ENCODE measurements at places on chromosomes 1 and 21.

DNA sequence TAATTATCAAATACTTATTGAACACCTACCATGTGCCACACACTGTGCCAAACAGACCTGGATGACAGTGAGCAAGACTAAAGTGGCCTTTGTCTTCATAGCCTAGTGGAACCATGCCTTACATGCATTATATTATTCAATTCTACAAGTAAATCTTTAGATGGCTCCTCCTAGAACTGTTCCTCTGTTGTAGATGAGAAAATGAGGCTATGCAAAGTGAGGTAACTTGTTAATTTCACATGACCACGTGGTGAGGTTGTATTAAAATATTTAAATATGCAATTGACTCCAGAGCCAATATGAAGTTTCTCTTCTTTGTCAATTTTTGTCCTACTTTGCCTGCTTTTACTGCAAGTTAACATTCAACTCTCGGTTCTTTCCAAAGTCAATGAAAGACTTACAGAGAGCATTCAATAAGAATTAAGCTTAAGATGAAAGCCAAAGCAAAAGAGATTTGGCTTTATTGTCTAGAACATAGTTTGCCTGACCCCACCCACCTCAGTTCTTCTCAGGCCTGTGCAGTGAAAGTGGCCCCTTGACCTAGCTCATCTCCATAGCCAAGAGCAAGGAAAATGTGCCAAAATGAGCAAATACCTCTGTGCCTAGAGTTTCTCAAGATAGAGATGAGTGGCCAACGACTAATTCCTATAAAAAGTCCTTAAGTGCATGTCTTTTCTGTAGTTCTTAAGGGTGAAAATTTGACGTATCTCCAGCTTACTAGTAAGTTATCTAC is 263.2 kb upstream of the NFIA start:
- no peak for DNase-seq

- DNase-seq, result no peak
These were observed 12.5 kb downstream of the MDM4 start for GRCh38 chr1:204528677-204529076.

DNA sequence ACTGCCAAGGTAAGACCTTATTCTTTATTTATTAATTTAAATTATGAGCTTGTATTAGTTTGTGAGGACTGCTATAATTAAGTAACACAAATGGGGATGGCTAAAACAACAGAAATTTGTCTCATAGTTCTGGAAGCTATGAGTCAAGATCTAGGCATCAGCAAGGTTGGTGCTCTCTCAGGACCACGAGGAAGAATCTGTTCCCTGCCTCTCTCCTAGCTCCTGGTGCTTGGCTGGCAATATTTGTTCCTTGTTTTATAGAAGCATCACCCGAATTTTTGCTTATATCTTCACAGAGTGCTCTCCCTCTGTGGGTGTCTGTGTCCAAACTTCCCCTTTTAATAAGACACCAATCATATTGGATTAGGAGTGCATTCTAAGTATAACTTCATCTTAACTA is 41.4 kb upstream of the CCDC190 start:
- no peak for DNase-seq

- DNase-seq, result no peak
These were observed 31.5 kb downstream of the RGS8 start for GRCh38 chr1:182652933-182653332.

DNA sequence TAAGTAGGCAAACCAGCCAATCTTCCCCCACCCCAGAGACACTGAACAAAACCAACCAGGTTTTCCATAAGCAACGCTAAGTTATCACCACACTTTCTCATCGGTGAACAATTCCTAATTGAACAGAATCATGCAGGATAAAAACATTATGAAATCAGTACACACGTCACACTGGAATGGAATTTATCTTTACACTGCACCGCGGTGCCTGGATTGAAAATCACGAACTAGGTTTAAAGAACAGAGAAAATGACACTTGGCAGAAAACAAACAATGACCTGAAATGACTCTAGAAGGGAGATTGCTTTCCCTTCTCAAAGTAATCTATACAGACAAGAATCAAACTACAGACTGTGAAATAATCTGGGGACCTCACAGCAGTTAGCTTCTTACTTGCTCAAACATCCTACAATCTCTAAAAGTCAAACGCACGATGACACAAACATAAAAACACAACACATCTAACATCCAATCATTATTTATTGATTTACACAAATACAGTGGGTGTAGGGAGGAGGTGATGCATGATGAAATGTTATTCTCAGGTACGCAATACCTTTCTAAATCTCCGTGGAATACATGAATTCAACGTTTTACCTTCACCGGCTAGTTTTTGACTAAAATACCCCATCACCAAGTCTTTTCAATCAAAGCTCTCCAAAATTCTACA is 1.9 kb downstream of the EIF4G3 start:
- no peak for DNase-seq

DNA sequence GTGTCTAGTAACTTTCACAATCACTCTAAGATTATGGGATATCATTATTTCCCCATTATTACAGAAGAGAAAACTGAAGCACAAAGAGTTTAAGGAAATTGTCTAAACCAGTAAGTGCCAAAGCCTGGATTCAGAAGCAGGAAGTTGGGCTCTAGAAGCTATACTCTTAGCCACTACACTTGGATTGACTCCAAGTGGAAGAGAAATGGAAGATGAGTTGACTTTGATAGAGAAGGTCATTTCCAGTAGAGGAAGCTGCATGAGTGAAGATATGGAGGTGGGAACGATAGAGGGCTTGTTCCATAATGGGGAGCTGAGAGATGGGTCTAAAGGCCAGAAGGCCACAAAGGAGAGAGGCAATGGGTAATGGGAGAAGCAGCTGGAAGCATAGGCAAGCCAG is 11.7 kb upstream of the TDRD10 start:
- peak; percentile 51 for DNase-seq

DNA sequence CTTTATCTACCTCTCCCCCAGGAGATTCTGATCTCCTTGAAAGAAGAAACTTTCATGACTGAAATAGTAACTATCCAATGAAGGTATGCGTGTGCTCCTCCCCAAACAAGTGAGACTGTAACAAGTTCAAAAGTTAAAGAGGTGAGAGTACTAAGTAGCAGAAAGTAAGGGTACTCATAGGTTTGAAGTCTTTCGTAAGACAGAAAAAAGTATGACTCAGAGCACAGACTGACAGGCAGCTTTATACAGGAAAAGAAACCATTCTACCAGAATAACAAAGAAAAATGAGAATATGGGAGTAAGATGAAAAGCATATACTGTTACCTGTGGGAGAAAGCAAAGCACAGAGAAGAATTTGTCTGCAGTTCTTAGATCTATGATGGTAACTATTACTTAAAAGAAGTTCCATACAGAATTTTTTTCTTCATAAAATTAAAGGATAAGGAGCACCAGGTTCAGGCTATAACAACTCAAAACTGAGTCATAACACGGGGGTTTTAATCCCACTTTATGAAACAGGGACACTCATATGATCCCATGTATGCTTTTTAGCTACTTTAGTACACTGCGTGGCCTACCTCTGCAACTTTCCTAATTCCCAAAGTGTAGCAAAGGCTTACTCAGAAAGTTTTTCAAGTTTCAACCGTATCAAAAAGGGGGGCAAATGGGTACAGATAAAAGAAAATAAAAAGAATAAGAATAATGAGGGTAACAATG is 52.0 kb downstream of the FOXJ3 start:
- no peak for DNase-seq

GRCh38 chr1:115809847-115810246 is 31.1 kb downstream of the NHLH2 start:
- DNase-seq, result no peak

- DNase-seq, result no peak
These were observed 404.9 kb upstream of the CHRM3 start for GRCh38 chr1:238981317-238981933.

DNA sequence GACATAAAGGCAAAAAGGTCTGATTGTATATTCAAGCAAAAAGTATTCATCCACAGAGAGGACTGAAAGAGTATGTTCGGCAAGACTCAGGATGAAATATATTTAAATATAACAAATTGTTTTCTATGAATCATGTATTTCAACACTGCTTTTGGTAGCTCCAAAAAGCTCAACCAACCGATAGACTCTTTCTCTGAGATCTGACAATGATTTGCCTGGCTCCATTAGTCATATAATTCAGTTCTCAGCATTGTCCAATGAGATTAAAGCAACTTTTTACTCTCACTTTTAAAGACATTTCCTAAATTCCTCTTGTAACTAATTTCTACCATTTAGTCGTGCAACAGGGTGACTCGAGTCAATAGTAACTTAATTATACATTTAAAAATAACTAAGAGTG is 319.1 kb upstream of the GREM2 start:
- no peak for DNase-seq

DNA sequence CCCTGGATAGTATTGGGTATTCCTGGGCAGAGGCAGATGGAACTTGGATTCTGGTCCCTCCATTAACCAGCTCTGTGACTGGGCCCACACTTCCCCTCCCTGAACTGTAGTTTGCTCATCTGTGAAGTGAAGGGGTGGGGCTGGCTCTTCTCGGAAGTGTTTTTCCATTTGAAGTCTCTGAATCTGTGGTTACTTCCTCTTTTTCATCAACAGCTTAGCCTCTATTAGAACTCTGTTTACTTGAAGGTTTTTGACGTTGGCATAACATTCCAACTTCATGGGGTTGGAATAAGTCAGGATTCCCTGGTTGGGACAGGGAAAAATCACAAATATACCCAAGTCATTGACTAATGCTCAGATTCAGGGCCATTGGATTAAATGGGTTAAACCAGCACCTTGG is 3.6 kb downstream of the KIAA0040 start:
- peak; percentile 89 for DNase-seq

DNA sequence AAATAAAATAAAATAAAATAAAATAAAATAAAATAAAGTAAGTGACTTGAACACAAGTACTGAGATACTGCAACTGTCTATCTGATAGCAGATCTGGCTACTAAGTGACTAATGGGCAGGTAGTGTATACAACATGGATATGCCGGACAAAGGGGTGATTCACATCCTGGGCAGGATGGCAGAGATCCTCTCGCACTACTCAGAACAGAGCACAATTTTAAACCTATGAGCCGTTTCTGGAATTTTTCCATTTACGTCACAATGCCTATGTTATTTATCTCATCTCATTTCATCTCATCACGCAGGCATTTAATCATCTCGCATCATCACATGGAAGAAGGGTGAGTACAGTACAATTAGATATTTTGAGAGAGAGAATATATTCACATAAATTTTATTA is 233.3 kb upstream of the COA6 start:
- DNase-seq, result no peak

DNA sequence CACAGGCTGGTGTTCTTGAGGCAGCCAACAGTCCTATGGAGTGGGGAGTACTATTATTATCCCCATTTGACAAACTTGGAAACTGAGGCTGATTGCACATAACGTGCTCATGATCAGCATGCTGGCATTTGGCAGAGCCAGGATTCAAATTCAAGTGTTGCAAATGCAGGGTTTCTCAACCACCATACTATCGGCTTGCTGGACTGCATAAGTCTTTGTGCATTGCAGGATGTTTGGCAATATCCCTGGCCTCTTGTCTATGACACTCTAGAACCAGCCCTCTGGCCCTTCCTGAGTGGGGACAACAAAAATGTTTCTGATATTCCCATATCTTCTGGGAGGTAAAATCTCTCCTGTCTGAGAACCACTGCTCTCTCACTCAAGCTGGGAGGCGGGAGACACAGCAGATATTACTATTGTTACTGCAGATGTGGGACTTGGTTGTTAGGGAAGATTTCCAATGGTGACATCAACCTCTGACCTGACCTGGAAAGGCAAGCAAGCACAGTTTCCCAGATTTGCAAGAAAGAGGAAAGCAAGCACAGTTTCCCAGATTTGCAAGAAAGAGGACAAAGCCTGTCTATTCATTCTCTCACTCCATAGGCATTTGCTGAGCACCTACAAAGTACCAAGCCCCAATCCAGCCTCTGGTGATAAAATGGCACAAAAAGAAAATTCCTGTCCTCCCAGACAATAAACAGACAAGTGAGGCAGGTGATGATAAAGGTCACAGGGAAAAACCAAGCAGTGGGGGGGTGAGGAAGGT is 1.0 kb upstream of the AADACL3 start:
- DNase-seq, result no peak

DNA sequence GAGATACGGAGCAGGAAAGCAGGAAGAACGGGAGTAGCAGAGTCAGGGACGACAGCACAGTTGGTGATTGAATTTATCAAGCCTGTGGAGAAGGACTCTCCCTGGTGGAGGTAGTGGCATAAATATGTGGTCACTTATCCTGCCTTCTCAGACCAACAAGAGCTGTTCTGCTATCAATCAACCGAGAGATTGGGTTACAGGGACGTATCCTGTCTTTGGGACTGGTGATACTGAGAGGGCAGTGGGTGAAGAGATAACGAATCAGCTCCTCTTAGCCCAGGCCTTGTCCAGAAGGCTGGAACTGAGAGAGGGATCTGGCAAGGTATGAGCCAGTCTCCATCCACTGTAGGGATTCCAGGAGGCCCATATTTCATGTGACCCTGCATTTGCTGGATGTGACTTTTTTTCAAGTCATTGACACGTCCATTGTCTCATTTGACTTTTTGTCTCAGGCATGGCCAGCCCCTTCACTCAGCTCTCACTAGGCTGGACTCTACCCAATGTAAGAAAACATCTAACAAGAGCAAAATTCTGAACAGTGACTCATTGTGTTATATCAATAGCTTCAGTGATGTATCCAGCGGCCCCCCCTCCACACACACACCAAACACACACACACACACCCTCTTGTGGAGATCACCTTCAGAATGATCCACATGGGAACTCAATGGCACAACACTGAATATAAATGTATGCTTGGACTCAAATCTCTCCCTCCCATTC is 11.3 kb downstream of the C1orf116 start:
- peak; percentile 92 for DNase-seq

- DNase-seq, result no peak
These were observed 16.7 kb downstream of the INAVA start for GRCh38 chr1:200911361-200911760.

GRCh38 chr1:28913786-28914227 is 562 bp upstream of the EPB41 start:
- peak; percentile 21 for DNase-seq

- peak; percentile 91 for DNase-seq
These were observed 618 bp downstream of the TRAPPC10 start for GRCh38 chr21:44012474-44013379.

- no peak for DNase-seq
These were observed 55.2 kb downstream of the SELENOF start for GRCh38 chr1:86858524-86859261.

DNA sequence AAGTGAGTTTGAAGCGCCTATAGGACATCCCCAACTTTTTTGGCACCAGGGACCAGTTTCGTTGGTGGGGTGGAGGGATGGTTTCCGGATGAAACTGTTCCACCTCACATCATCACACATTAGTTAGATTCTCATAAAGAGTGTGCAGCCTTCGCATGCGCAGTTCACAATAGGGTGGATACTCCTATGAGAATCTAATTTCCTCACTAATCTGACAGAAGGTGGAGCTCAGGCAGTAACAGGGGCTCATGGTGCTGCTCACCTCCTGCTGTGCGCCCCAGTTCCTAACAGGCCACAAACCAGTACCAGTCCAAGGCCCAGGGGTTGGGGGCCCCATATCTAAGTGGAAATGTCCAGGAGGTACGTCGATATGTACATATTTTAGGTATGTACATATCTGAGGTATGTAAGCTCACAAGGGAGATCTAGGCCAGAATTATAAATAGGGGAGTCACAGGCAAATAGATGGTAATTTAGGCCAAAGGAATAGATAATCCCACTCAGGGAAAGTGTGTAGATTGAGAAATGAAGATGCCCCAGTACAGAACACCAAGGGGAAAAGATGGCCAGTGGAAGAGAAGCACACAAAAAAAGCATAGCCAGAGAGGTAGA is 27.5 kb upstream of the RASAL2 start:
- no peak for DNase-seq
